ENCODE measurements at places on chromosomes 1 and 21.

DNA sequence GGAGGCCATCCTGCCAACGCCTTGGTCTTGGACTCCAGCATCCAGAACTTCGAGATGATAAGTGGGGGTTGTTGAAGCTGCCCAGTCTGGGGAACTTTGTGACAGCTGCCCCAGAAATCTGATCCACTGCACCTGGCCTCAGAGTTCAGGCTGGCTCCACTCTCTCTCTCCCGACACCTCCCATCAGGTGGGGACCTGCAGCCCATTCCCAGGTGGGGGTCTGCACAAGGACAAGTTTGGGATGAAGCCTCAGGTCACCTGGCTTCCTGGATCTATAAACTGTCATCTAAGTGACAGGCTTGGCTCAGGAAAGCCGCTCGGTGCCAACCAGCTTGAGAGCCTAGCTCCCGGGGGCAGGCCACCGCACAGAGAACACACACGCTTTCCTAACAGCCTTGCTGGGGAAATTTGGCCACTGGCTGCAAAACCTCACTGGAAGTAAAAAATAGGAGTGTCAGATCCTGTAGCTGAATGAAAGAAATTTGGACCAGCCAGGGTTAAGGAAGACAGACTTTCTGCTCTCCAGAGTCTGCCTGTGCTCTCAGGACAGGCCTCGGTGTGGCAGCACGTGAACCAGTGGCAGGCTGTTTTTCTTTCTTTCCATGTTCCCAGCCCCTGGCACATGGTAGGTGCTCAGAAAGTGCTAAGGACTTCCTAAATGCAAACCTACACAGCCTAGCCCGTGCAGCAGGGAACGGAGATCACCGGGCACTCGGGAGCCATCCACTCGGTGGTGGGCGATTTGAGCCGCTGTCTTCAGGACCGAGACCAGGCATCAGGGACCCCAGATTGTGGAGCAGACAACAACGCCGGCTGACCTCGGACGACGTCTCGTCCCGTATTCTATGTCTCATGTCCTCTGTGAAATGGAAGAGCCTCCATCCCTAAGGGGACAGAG, 42.6 kb upstream of the LBR start:
- no peak for DNase-seq

- no peak for DNase-seq
Observed at GRCh38 chr21:31847761-31848160, 25.1 kb upstream of the HUNK start.

DNA sequence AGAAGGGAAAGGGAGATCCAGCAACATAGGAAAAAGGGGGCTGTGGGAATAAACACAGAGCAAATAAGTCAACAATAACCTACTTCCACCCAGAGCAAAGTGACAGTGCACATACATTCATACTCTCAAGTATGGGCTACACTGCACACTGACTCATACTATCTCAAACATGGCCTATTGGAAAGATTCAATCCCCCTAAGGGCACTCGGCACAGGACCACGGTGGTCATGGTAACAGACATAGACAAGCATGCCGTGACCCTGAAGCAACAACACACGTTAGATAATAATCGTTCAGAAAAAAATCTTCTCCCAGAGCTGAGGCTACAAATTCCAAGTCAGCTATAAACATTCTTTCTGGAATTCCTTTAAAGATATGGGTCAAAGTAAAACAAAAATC, 16.8 kb upstream of the JAK1 start:
- DNase-seq = no peak

DNA sequence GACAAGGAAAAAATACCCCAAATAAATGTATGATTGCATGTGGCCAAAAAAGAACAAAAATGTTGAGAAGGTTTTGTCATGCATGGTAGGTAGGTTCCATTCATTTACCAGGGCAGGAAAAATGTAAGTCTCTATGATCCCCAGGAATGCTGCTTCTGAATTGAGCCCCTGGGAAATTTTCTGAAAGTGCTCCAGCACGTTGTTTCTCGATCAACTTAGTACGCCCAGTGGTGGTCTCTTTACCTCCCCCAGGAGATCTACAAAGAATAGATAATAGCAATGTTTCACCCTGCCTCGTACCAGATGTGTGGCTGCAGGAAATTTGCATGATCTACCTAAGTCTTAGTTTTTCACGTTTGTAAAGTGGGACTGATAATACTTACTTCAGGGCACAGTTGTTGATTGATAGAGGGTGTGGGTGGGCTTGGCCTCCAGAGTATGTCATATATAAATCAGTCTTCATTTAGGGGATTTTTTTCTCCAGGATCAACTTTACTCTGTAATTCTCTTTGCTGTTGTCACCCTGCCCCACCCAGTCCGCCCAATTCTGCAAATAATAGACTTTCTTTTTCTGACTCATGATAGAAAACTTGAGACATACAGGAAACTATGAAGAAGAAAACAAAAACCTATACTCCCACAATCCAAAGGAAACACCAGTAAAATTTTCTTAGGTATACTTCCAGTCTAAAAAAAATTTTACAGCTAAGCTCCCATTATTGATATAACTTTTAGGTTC, 462.0 kb upstream of the RUNX1 start:
- no peak for DNase-seq

DNA sequence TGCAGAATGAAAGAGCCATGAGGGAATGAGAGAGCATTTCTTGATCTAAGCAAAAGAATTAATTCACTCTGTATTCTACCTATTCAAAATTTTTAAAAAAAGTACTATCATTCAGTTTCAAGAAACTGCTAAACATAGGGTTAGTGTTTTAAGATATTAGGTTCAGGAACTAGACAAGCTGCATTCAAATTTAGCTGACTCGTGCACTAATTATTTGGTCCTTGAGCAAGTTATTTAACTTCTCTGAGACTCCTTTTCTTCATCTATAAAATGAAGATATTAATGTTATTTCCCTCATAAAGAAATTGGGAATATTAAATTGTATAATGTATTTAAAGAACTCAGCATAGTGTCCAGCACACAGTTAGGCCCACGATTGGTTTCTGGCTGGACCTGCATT, 75.0 kb upstream of the USH2A start:
- no peak for DNase-seq

DNA sequence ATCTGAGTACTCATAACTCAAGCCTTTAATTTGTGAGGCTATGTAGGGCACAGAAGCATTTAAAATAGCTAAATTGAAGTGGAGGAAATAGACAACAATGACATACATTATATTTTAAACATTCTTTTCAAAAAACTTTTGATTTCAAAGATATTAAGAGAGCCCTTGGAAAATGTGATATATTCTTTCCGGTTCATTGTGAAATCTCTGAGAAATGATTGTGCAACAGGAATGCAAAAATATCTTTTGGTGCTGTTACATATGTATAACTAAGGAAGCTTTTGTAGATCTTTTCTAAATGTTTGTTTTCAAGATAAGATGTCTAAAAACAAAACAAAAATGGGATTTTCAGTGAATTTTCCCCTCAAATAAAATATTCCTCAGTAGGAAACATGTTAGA, 185.2 kb downstream of the LEPR start:
- no peak for DNase-seq

DNA sequence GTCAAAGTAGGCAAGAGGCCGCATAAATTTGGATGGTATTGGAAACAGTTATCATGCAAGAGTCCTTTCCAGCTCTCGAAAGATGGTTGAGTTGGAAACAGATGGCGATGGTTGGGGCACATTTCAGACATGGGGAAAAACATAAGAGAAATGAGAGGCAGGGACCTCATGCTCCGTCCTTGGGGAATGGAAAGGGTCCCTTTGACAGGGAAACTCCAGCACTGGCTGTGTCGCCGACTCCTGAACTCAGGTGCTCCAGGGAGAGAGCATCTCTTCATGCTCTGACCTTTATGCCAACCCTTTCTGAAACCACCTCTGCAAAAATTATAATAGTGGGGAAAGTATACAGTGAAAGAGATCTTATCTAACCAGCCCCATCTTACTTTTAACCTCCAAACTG, 36.8 kb upstream of the COL6A2 start:
- DNase-seq = no peak

DNA sequence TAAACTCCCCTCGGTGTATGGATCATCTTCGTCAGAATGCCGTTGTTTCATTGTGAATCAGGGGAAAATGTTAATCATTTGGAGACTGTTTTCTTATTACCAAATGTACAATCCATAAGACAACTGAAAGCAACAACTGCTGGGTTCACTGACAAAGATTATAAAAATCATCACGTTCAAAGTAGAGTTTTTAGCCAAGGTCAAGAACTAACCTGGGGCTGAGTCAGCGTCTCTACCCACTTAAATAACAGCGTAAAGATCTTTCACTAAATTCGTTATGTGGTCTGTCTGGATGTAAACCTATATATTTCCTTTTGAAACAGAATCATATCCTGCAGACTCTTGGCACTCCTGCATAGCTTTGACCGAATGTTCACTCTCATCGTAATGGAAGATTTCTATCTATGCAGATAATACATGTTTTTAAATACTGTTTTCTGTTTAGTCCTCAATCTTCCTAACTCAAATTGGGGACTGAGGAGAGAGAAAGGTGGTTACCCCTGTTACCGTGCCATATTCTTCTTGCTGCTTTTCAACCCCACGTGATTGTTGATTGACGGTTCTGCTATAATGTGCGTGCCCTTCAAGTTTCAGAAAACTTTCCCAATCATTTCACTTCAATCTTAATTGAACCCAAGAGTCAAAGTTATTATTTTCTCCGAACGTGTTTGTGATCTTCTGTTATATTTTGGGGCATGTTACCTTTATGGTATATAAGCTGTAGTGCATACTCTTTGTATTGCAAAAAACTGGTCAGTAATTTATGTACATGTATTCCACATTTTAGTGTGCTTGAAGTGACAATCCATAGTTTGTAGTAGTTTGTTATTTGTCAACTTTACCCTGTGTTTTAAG, 15.6 kb upstream of the NCMAP start:
- no peak for DNase-seq

DNA sequence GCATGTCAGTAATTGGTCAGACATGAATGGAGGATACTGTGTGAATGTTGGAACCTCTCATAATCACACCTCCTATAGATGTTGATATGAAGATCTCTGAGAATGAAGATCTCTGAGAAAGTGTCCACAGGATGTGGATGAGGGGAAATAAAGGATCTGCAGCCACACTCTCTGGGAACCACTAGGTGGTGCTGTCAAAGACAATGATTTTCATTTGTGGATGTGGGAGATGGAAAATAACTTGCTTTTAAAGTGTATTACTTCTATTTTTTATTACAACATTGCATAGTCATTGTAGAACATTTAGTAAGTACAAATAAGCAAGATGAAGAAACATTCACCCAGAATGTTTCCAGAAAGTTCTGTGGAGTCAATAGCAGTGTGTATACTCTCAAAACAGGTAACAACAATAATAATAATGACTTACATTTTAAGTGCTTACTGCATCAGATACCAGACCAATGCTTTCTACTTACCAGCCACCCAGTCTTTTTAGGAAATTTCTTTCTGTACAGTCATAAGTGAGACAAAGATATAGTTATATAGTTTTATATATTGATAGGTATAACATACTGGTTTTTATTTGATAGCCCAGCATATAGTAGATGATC, 128.2 kb downstream of the ATG4C start:
- DNase-seq = no peak

GRCh38 chr1:3020263-3020909, 881 bp upstream of the ACTRT2 start:
- no peak for DNase-seq

GRCh38 chr1:81374481-81374880, 426.3 kb upstream of the ADGRL2 start:
- no peak for DNase-seq

GRCh38 chr1:205239078-205239477, 11.3 kb downstream of the TMCC2 start:
- DNase-seq = no peak

- DNase-seq = no peak
Observed at GRCh38 chr21:44590311-44590721, 2.0 kb downstream of the KRTAP10-6 start.

DNA sequence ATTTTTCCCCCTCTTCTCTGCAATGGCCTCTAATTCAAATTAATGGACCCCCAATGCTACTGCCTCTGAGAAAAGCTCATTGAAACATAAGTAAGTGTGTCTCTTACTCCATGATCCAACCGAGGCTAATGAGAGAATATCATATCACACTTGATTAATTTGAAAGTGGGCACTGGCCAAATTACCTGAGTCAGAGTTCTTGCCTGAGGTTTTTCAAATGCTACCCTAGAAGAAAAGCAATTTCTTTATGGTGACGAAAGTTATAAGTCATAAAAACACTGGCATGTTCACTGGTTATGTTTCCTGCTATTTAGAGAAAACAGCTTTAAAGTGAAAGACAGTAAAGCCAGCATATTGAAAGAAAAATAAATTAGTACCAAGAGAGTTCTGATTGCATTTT, 368.8 kb upstream of the TMPRSS15 start:
- no peak for DNase-seq

- no peak for DNase-seq
Observed at GRCh38 chr1:38834221-38834782, 25.3 kb downstream of the RRAGC start.

DNA sequence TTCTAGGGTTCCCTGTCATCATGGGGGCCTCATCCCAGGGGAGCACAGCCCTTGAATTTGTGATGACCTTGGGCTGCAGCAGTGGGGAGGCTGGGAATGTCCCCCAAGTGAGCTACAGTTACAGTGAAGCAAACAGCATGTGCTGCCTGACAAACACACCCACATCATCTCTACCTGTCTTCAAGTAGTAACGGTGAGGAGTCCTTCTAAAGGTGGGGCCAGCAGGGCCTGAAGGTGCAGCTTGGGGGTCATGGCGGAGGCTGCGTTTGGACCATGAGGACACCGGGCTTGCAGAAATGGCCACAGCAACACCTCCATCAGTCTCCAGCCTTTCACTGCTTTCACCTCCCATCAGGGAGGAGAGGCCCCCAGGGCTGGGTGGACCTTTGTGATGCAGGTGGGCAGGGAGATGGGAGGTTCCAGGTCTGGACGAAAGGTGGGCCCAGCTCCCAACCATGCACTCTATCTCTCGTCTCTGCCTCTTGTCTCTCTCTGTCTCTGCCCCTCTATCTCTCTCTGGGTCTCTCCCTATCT, 55.7 kb downstream of the WNT9A start:
- DNase-seq = no peak

DNA sequence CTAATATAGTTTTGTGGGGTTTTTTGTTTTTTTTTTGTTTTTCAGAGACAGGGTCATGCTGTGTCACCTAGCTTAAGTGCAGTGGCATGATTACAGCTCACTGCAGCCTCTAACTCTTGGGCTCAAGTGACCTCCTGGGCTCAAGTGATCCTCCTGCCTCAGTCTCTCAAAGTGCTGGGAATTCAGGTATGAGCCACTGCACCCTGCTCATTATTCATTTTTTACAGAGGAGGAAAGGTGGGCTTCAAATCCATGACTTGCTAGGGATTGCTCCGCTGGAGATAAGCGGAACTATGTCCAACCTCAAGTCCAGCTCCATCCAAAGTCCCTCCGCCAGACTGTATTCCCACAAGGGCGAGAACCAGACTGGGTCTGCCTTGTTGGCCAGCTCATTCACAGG, 8.0 kb upstream of the SPOCD1 start:
- DNase-seq = no peak

Data from activated CD8-positive, alpha-beta memory T cell treated with anti-CD3 and anti-CD28 coated beads for 1 hour (primary cell).